ENCODE measurements at places on chromosomes 12 and 14. TPM values are rescaled to one million over a fixed set of nuclear protein-coding genes. Genes with fewer than 3 reads are reported as not detected.
A peak's percentile ranks its signal among the peaks of the same experiment; 100 is the strongest.

Gene SCN8A
- 3.7 TPM for total RNA-seq

Gene MYH7
- not detected for total RNA-seq

Gene PRB2
- not detected for total RNA-seq

Gene IFNG
- total RNA-seq: not detected

Gene PTHLH
- 7.9 TPM for total RNA-seq

Gene CIROP
- not detected for total RNA-seq

Gene MYBPC1
- not detected for total RNA-seq

Gene NRL
- 1.2 TPM for total RNA-seq

Gene USP44
- 0.49 TPM for total RNA-seq

Gene SLC25A21
- 0.49 TPM for total RNA-seq

- H3K4me1 ChIP-seq: peaks cover 4% of the 10 kb centered on the region
- H3K36me3 ChIP-seq: no peaks in the 10 kb centered on the region
- DNase-seq: peak; percentile 16
- no peaks in the 10 kb centered on the region for H3K27me3 ChIP-seq
- no peak overlapping the region for H3K4me3 ChIP-seq
Measured at GRCh38 chr14:72478471-72478893, 415.4 kb downstream of the DPF3 start.

- H3K4me3 ChIP-seq: no peak overlapping the region
- H3K36me3 ChIP-seq: no peaks in the 10 kb centered on the region
- no peak for DNase-seq
- no peaks in the 10 kb centered on the region for H3K27me3 ChIP-seq
Measured at GRCh38 chr12:131415781-131416180, 295.1 kb upstream of the SFSWAP start.

GRCh38 chr14:72796935-72797334 is 97.0 kb downstream of the DPF3 start:
- H3K4me3 ChIP-seq: no peak overlapping the region
- no peaks in the 10 kb centered on the region for H3K4me1 ChIP-seq
- DNase-seq: no peak
- no peaks in the 10 kb centered on the region for H3K27me3 ChIP-seq
- no peak overlapping the region for H3K27ac ChIP-seq

- no peaks in the 10 kb centered on the region for H3K36me3 ChIP-seq
- DNase-seq: no peak
- peak overlapping the region; percentile 79 for H3K27ac ChIP-seq
- no peak overlapping the region for H3K4me3 ChIP-seq
- H3K4me1 ChIP-seq: peaks cover 41% of the 10 kb centered on the region
- H3K27me3 ChIP-seq: no peaks in the 10 kb centered on the region
Measured at GRCh38 chr14:98955741-98956070, 316.3 kb downstream of the BCL11B start.

GRCh38 chr12:125098676-125099408 is 33.6 kb downstream of the AACS start:
- no peak for DNase-seq
- no peaks in the 10 kb centered on the region for H3K36me3 ChIP-seq
- H3K27me3 ChIP-seq: no peaks in the 10 kb centered on the region
- H3K27ac ChIP-seq: no peak overlapping the region
- H3K4me3 ChIP-seq: no peak overlapping the region
- peaks cover 22% of the 10 kb centered on the region for H3K4me1 ChIP-seq

GRCh38 chr14:43647302-43647701 is 859.8 kb downstream of the FSCB start:
- no peak overlapping the region for H3K4me3 ChIP-seq
- no peaks in the 10 kb centered on the region for H3K27me3 ChIP-seq
- DNase-seq: no peak
- H3K36me3 ChIP-seq: no peaks in the 10 kb centered on the region

- peaks cover 15% of the 10 kb centered on the region for H3K36me3 ChIP-seq
- DNase-seq: no peak
- peaks cover 50% of the 10 kb centered on the region for H3K4me1 ChIP-seq
- H3K4me3 ChIP-seq: peak overlapping the region; percentile 75
- H3K27me3 ChIP-seq: no peaks in the 10 kb centered on the region
Measured at GRCh38 chr12:12722435-12723148, 5.4 kb downstream of the CDKN1B start.

GRCh38 chr14:105182296-105183020 is 1.3 kb upstream of the NUDT14 start:
- no peak for DNase-seq
- peaks cover 32% of the 10 kb centered on the region for H3K4me1 ChIP-seq
- no peaks in the 10 kb centered on the region for H3K36me3 ChIP-seq
- H3K27ac ChIP-seq: no peak overlapping the region

DNA sequence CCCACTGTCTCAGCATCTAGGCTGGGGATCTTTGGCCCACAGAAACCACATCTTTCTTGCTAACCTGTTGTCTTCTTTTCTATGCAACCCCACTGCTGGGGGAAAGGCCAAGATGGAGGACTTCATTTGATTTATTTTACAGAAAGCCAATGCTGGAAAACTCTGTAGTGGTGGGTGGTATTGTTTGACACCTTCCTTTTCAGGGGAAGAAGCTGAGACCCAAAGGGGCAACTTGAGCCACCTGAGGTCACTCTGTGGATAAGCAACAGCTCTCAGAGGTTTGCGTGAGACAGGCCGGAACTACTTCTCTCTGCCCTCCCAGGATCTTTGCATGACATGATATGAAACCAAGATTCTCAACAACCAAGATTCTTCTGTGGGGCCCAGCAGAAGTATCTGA is 645.2 kb downstream of the VRK1 start:
- H3K27ac ChIP-seq: no peak overlapping the region
- H3K36me3 ChIP-seq: no peaks in the 10 kb centered on the region
- H3K27me3 ChIP-seq: no peaks in the 10 kb centered on the region
- no peaks in the 10 kb centered on the region for H3K4me1 ChIP-seq

- no peaks in the 10 kb centered on the region for H3K36me3 ChIP-seq
- H3K27ac ChIP-seq: peak overlapping the region; percentile 96
- H3K4me1 ChIP-seq: peaks cover 59% of the 10 kb centered on the region
- no peak for DNase-seq
Measured at GRCh38 chr14:68974759-68975347, 4.2 kb downstream of the ACTN1 start.

- no peak for DNase-seq
- peaks cover 13% of the 10 kb centered on the region for H3K4me1 ChIP-seq
- no peaks in the 10 kb centered on the region for H3K27me3 ChIP-seq
- no peaks in the 10 kb centered on the region for H3K36me3 ChIP-seq
- H3K27ac ChIP-seq: no peak overlapping the region
Measured at GRCh38 chr14:56224691-56225681, 106.8 kb downstream of the PELI2 start.

DNA sequence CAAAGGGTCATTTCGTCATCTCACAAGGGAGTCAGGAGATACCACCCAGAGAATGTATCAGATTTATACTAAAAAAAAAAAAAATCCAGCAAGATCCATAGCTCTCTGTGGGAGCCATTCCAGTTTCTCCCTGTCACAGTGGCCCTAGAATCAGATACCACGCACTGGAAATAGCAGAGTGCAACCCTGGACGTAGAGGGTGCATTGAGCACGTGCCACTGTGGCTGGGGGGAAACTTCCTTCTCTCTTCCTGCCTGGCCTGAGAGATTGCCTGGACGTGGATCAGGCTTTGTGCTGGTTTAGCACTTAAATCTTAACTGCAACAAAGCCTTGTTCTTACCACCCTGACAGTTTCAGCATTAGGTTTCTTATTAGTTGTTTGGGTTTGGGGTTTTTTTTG is 124.3 kb downstream of the FBXL14 start:
- peaks cover 20% of the 10 kb centered on the region for H3K4me1 ChIP-seq
- H3K27ac ChIP-seq: no peak overlapping the region
- H3K36me3 ChIP-seq: no peaks in the 10 kb centered on the region
- H3K4me3 ChIP-seq: no peak overlapping the region

GRCh38 chr14:21220874-21221477 is 48.3 kb downstream of the HNRNPC start:
- no peaks in the 10 kb centered on the region for H3K27me3 ChIP-seq
- H3K4me3 ChIP-seq: no peak overlapping the region
- peaks cover 65% of the 10 kb centered on the region for H3K4me1 ChIP-seq
- H3K36me3 ChIP-seq: no peaks in the 10 kb centered on the region

DNA sequence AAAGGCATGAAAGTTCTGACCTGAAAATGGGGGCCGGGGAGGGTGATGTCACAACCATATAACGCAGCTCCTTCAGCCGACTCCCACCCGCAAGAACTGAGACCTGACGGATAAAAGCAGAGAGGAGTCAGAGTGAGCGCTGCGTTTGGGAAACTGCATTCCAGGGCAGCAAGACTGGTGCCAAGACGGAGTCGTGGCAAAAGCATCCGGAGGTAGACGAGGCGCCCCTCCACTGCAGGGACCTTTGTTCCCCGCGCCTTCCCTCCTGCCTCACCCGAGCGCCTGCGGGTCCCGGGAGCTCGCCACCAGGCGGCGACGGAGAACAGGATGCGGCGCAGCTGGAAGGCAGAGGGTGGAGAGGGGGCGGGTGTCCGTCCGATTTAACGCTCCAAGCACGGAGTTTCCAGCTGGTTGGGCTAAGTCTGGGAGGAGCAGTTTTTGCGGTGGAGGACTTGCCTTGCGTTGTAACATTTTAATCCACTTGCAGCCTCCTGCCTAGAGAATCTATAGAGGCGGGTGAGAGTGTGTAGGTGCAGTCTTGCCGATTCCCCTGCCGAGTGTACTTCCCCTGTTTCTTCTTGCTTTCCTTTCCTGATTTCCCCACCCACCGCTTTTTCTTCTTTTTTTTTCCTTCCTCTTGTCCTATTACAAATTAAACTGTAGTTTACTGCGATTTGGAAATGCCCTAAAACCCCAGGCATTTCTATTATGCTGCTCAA is 1.2 kb upstream of the CPNE8 start:
- DNase-seq: no peak
- no peaks in the 10 kb centered on the region for H3K27me3 ChIP-seq
- H3K4me3 ChIP-seq: peak overlapping the region; percentile 80
- no peaks in the 10 kb centered on the region for H3K36me3 ChIP-seq
- peaks cover 22% of the 10 kb centered on the region for H3K4me1 ChIP-seq
- peak overlapping the region; percentile 96 for H3K27ac ChIP-seq

GRCh38 chr12:52419656-52420055 is 13.5 kb upstream of the KRT82 start:
- H3K27me3 ChIP-seq: no peaks in the 10 kb centered on the region
- no peak for DNase-seq
- H3K27ac ChIP-seq: no peak overlapping the region
- H3K36me3 ChIP-seq: no peaks in the 10 kb centered on the region

DNA sequence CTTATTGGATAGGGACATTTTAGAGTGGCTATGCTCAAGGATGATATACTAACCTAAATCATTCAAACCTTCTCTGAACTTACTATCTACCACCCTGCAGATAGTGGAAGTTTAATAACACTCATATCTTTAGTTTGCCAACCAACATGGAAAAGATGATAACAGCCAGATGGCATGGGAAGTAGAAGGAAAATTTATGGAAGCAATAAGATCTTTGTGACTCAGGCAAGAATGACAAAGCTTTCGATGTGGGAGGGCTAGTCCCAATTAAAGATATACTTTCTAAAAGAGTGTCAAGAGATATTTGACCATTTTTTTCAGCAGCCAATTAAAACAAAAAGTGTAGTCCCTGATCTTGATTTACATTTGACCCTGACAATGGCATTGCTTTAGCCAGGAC is 631.7 kb downstream of the RPS29 start:
- H3K4me3 ChIP-seq: no peak overlapping the region
- H3K27me3 ChIP-seq: no peaks in the 10 kb centered on the region
- DNase-seq: no peak
- no peaks in the 10 kb centered on the region for H3K4me1 ChIP-seq

- no peak overlapping the region for H3K27ac ChIP-seq
- no peak for DNase-seq
- H3K36me3 ChIP-seq: no peaks in the 10 kb centered on the region
Measured at GRCh38 chr12:101612160-101612916, 17.6 kb downstream of the MYBPC1 start.

GRCh38 chr12:67789266-67789665 is 140.7 kb downstream of the DYRK2 start:
- H3K27me3 ChIP-seq: no peaks in the 10 kb centered on the region
- H3K4me1 ChIP-seq: no peaks in the 10 kb centered on the region
- no peak overlapping the region for H3K27ac ChIP-seq
- DNase-seq: no peak
- no peak overlapping the region for H3K4me3 ChIP-seq

DNA sequence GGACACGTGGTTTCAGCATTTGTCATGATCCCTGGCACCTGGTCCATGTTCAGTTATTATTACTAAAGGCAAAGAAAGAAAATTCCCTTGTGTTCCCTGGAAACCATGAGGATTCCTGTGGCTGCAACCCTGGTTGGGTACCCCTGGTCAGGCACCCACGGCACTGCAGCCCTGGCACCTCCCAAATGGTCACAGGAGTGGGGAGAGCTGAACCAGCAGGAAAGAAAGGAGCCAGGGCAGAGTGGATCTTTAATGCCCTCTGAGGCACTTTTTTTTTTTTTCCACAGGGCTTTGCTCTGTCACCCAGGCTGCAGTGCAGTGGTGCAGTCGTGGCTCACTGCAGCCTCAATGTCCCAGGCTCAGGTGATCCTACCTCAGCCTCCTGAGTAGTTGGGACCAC is 17.5 kb downstream of the CINP start:
- no peak for DNase-seq
- H3K27me3 ChIP-seq: no peaks in the 10 kb centered on the region
- no peaks in the 10 kb centered on the region for H3K36me3 ChIP-seq
- H3K27ac ChIP-seq: no peak overlapping the region
- no peak overlapping the region for H3K4me3 ChIP-seq

- no peaks in the 10 kb centered on the region for H3K27me3 ChIP-seq
- peak; percentile 70 for DNase-seq
- no peak overlapping the region for H3K27ac ChIP-seq
- H3K4me3 ChIP-seq: no peak overlapping the region
- no peaks in the 10 kb centered on the region for H3K4me1 ChIP-seq
Measured at GRCh38 chr12:52506858-52507715, 13.1 kb downstream of the KRT5 start.

DNA sequence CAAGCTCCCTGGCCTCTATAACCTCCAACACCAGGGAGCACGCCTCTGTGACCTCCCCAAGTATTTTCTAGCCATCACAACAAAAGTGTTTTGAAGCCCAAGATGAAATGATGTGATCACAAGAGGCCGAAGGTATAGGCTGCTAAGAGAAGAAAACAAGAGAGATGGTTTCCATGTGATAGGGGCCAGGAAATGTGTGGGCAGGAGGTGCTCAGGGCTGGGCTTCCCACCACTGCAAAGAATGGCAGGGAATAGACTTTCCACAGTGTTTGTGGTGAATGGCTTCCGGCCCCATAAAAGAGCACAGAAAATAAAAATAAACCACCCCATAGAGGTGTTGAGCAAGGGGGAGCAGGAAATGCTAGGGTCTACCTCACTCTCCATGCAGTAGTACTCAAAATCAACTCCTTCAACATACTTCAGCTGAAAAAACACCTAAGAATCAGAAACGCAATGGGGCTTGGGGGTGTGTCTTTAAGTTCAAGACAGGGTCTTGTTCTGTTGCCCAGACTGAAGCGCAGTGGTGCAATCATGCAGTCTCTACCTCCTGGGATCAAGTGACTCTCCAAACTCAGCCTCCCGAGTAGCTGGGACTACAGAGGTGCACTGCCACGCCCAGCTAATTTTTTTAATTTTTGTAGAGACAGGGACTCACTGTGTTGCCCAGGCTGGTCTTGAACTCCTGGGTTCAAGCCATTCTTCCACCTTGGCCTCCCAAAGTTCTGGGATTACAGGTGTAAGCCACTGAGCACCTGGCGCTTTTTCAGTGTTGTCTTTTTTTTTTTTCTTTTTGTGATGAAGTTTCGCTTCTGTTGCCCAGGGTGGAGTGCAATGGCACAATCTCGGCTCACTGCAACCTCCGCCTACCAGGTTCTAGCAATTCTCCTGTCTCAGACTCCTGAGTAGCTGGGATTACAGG is 27.1 kb downstream of the DAD1 start:
- peaks cover 68% of the 10 kb centered on the region for H3K4me1 ChIP-seq
- no peak overlapping the region for H3K4me3 ChIP-seq
- no peak for DNase-seq
- peak overlapping the region; percentile 25 for H3K27ac ChIP-seq

- H3K4me1 ChIP-seq: peaks cover 7% of the 10 kb centered on the region
- no peaks in the 10 kb centered on the region for H3K36me3 ChIP-seq
- H3K4me3 ChIP-seq: no peak overlapping the region
- H3K27ac ChIP-seq: no peak overlapping the region
Measured at GRCh38 chr12:67449591-67450052, 180.5 kb downstream of the CAND1 start.

Data from vagina (tissue), 2 donors.